ENCODE measurements at places on chromosomes 7 and 10.

DNA sequence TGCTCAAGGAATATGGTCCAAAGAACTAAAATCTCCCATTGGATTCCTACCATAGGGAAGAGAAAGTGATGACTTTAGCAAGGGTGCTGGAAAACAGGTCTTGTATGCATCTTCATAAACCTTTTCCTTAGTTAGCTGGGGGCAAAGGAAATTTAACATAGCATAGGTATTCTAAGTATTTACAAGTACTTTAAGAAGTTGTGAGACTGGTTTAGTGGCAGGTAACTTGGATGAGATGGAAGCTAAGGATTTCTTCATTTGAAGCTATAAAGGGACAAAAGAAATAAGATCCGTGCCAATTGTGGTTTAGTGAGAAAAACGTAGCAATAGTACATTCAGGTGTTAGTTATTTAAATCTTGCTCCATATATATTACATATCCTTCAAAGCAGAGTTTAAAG, 183.4 kb upstream of the TCF7L2 start:
- DNase-seq, result no peak

- no peak for DNase-seq
Measured at GRCh38 chr7:135980665-135981180, 3.6 kb upstream of the MTPN start.

GRCh38 chr7:149662591-149663095, 110.7 kb downstream of the ZNF467 start:
- DNase-seq, result no peak

- DNase-seq, result no peak
Measured at GRCh38 chr10:8283986-8284385, 229.5 kb downstream of the GATA3 start.

DNA sequence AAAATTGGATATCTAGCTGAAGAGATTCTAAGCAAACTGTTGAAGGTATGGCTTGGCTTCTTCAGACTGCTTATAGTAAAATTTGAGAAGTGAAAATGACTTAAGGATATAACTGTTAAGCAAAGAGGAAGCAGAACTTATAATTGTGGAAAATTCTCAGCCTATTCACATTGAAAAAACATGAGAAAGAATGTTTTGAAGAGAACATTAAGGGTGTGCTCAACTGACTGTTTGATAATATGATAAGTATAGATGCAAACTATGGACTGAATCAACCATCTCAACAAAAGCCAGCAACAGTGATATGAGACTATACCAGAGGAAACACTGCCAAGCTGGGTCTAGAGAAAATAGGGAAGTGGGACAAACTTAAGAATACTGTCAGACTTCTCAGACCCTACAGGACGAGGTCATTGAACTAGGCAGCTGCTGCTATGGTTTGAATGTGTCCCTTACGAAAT, 133.1 kb upstream of the PPP1R3A start:
- DNase-seq, result no peak

DNA sequence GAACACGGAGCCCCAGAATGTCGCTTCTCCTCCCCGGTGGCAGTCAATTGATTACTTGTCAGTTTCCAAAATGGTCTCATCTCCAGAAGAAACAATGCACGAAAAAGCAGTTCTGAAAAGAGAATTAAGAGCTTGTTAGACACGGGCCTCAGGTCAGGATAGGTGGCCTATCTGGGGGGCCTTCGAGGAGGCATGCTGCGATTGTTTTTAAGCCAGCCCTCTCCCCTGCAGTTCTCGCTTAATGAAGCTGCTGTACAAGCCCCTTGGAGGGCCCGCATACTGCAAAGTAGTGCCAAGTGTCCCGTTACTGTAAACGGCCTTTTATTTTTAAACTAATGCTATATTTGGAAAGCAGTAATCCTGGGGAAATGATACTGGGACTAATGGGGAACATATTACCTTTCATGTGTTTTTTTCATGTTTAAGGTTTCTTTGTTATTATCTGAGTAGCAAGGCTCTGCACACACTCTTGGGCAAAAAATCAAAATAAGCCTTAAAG, 114.8 kb upstream of the TCF7L2 start:
- no peak for DNase-seq

DNA sequence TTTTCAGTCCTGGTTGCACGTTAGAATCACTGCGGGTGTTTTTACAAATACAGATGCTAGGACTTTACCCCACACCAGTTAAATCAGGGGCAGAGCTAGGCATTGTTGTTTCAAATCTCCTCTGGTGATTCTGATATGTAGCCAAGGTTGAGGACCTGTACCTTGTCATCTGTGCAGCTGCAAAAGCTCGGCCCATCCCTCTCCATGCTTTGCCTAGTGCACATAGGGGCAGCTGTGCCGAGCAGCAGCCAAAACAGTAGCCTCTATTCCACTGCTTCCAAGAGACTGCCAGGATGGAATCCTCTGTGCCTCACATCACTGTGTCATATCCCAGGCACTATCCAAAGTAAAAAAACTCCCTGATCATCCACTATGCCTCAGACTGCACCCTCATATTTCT, 181.3 kb downstream of the CDK14 start:
- DNase-seq, result no peak

GRCh38 chr7:154978017-154978416, 24.9 kb downstream of the PAXIP1 start:
- DNase-seq, result no peak

DNA sequence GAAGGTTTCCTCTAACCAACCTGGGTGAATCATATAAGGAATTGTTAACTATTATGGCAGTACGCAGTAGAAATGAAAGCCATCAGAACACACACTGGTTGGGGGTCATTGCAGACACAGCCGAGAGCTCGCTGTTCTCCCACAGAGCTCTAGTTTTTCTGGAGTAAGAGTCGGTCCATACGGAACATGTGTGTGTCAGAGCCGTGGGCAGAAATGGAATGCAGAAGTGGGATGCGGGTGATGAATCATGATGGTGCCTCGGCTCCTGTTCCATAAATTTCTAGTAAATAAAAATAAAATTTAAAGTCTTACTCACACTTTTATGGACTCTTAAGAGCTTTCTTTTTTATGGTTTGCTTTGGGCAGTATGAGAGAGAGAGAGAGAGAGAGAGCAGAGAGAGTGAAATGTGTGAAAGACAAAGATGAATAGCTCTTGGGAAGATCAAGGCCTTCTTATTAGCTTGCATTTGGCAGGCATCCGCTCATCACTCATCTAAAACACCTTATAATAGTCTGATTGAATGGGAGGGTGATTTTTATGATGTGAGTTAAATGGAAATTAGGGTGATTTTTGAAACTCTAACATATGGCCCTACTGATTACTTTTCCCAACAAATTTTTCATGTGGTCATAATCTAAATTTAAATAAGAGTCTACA, 98.8 kb upstream of the PFKP start:
- no peak for DNase-seq

- no peak for DNase-seq
Measured at GRCh38 chr7:96414931-96415292, 93.0 kb upstream of the SLC25A13 start.

DNA sequence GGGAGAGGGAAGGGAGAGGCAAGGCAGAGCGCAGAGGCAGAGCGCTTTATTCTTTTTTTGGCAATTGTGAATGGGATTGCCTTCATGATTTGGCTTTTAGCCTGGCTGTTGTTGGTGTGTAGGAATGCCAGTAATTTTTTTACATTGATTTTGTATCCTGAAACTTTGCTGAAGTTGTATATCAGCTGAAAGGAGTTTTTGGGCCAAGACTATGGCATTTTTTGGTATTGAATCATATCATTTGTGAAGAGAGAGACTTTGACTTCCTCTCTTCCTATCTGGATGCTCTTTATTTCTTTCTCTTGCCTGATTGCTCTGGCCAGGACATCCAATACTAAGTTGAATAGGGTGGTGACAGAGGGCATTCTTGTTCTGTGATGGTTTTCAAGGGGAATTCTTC, 291.3 kb downstream of the REEP3 start:
- no peak for DNase-seq

- no peak for DNase-seq
Measured at GRCh38 chr10:21352886-21353285, 172.6 kb downstream of the SKIDA1 start.

DNA sequence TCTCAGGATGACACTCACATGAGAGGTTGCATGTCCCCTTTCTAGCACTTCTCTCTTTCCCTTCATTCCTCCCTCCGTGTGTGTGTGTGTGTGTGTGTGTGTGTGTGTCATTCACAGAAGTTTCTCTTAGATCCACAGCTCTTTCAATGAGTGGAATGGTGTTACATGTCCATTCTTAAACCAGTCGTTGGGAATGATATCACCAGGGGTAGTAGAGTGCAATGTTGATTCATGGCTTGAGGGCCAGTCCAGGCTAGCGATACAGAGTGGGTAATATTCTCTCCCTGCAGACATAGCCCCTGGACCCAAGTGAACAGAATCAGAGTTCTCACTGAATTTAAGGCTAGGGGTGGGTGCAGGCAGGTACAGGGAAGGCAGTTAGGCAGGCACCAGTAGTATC, 187.8 kb downstream of the SDK1 start:
- no peak for DNase-seq

GRCh38 chr10:122379041-122379440, 4.5 kb downstream of the PLEKHA1 start:
- no peak for DNase-seq

DNA sequence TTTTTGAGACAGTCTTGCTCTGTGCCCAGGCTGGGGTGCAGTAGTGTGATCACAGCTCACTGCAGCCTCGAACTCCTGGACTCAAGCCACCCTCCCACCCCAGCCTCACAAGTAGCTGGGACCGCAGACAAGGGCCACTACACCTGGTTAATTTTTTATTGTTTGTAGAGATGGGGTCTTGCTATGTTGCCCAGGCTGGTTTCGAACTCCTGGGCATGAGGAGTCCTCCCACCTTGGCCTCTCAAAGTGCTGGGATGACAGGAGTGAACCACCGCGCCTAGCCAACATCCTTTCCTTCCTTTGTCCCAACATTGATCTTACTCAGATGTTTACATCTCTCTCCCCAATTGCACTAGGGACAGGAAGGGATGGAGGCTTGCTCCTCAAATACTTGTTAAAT, 3.3 kb downstream of the GTF2IRD1 start:
- no peak for DNase-seq

DNA sequence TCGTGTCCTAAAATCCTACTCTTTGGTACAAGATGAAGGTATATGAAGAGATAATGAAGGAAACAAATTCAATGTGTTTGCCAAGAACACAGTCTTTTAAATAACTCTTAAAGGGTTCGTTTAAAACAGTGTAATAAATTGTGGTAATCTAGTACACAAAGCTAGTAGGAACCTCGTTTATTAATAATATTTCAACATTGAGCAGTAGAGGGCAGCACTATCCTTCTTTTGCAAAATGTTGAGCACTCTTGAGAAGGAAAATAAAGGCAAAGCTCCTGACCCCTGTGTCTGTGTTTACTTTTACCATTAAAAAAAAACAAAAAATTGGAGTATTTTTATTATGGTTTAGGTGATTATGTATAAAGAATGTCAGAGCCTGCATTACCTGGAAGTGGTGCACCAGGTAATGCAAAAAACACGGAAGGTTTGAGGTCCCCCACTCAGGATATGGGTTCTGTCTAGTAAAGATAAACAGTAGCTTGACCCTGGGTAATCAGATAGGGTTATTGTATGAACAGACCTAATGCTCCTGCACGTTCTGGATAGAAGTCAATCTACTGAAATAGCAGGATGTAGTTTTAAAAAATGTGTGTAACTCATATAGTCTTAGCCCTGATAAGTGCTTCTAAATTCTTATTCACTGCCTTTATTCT, 5.7 kb upstream of the GOT1 start:
- no peak for DNase-seq

GRCh38 chr7:155277385-155277994, 20.2 kb upstream of the INSIG1 start:
- DNase-seq, result no peak

DNA sequence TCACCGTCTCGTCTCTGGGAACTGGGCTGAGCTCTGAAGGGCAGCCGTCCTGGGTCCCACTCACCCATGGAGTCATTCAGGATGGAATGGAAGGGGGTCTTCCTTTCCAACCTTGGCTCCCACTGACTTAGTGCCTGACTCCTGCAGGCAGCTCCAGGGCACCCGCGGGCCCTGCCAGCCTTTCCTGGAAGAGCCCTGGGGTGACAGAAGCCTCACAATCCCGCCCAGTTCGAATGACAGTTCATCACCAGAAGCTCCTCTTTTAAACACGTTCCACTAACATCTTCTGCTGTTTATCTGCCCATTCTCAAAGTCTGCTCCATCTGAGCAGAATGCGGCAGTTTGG, 110.6 kb downstream of the TNS3 start:
- DNase-seq, result no peak

GRCh38 chr10:17038627-17039026, 91.0 kb downstream of the CUBN start:
- DNase-seq, result no peak

All from cortex of kidney (tissue), 1 donor.